ENCODE measurements at places on chromosomes 5 and 9.

- DNase-seq = no peak
These were observed 54.9 kb upstream of the CDH9 start for GRCh38 chr5:27093279-27093678.

GRCh38 chr9:2725898-2726649 is 8.8 kb downstream of the KCNV2 start:
- DNase-seq = no peak

DNA sequence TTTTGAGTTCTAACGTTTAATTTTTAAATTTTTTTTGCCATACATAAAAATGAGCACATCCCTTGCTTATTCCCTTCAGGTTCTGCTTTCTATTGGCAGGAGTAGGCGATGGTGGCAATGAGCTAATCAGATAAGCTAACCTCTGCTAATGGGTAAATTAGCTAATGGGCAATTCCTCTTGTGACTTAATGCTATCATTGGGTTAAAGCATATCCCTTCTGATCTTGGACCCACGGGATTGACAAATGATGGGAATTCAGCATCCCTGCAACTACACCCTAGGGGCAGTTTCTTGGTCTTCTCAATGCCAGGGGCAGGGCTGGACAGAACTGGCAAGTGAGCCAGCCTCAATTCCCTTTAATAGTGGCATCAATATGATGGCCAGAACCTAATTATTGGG is 70.2 kb upstream of the IL12B start:
- no peak for DNase-seq

DNA sequence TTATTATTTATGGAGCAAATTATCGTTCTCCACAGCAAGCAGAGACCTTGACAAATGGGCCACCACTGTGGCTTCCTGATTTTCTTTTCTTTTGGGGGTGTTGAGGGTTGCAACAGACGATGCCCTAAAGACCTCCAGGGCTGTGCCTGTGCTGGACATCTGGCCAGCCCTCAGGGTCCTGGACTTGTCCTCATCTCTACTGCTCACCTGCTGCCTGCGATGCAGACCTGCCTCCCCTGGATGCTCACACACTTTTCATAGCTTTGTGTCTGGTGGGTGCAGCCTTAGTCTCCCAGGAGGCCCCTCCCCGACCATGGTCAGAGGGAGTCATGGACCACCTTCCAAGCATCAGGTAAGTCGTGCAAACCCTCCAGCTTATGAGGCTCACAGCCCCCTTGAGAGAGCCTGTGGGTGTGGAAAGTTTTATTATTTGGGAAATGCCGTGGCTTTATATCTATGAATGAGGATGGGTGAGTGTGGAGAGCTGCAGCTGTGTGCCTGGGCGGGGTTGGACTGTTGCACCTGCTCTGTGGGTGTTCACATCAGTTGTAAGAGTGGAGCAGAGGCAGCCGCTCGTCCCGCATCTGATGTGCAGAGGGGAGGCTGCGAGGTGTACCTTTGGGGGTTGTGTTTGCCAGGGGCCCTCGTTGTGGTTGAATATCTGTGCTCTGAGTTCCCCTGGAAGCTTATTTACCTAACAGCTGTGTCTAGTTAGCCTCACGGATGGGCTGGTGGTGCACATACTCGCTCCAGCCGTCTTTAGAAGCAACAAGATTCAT is 126.3 kb upstream of the IRX4 start:
- DNase-seq = no peak

GRCh38 chr5:151072630-151073025 is 8.2 kb downstream of the TNIP1 start:
- no peak for DNase-seq

GRCh38 chr9:99058964-99059921 is 45.7 kb upstream of the TGFBR1 start:
- DNase-seq = no peak

DNA sequence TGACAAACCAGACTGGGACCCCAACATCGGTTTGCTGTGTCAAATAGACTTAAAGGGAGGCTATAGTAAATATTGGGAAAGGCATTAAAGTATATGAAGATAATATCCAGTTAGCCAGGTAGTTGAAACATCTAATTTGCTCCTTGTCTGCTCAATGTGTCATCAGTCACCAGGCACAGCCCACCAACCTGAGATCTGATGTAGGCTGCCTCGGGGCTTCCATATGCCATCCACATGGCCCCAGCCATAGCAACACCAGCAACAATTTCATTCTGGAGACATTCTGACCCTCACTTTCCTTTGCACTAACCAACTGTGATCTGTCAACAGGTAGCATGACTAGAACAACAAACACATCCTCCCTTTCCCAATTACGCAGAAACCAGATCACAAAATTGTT is 196.0 kb downstream of the NR2F1-AS1 start:
- no peak for DNase-seq

DNA sequence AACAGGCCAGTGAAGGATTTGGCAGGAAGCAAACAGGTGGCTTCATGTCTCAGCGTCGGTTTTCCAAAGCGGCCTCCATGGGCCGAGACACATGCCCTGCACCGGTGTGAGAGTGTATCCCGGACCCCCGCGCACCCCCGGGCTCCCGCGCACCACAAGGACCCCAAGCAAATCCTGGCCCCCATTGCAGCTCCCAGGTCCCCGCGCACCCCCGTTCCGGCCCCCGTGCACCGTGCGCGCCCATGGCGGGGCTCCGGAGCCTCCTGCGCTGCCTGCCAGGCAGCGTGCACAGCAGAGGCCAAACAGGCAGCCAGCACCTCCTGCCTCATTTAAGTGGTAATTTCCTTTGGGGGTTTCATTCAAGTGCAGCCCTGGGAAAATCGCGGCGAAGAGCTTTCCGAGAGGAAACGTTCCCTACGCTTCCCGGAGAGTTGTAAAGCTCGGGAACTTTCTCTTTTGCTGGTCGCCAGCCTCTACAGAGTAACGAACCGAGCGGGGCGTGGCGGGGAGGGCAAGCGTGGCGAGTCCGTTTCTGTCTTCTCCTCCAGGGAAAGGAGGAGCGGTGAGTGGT is 145.5 kb upstream of the SLC24A2 start:
- DNase-seq = no peak
